ENCODE measurements at places on chromosomes 11 and 22. TPM values are rescaled to one million over a fixed set of nuclear protein-coding genes. Genes with fewer than 3 reads are reported as not detected.

DNA sequence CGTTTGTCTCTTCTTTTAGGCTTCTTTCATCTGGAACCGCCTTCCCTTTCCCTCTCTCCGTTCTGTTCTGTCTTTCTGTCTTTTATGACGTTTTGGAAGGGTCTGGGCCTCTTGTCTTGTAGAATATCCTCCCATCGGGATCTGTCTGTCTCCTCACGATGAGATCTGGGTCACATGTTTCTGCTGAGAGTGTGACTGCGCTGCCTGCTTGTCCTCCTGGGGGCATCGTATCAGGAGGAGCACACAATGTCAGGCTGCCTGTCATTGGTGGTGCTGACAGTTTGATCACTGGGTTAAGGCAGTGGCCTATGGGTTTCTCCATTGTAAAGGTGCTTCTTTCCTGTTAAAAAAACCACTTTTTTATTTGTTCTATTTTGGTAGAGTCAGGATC, 60.4 kb upstream of the PARVG start:
- H3K27me3 ChIP-seq = no peaks in the 10 kb centered on the region
- H3K36me3 ChIP-seq = no peaks in the 10 kb centered on the region
- no peak overlapping the region for H3K4me3 ChIP-seq
- DNase-seq = no peak

HBG1 gene
- polyA plus RNA-seq = 9.7 TPM

- DNase-seq = no peak
- no peaks in the 10 kb centered on the region for H3K27me3 ChIP-seq
- H3K4me1 ChIP-seq = no peaks in the 10 kb centered on the region
- peak overlapping the region; percentile 89 for H3K4me3 ChIP-seq
Observed at GRCh38 chr11:10751581-10751940, 515 bp downstream of the CTR9 start.

DNA sequence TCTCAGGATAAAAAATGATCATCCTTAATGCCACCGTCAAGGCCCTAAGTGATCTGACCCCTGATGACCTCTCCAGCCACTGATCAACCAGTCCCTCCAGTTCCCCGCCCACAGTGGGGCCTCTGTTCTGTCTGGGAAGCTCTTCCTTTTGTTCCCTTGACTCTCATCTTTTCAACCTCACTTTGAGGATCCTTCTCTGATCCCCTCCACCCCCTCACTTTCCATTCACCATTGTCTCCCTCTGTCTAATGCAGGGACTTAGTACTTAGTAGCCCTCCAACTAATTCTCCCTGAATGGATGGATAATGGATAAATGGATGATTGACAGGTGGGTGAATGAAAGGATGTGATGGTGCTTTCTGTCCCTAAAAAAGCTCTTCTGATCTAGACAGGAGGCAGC, 45.6 kb downstream of the C11orf58 start:
- DNase-seq = no peak
- no peaks in the 10 kb centered on the region for H3K27me3 ChIP-seq
- H3K27ac ChIP-seq = no peak overlapping the region
- no peak overlapping the region for H3K4me3 ChIP-seq

- H3K4me1 ChIP-seq = peaks cover 35% of the 10 kb centered on the region
- no peak overlapping the region for H3K27ac ChIP-seq
- H3K36me3 ChIP-seq = no peaks in the 10 kb centered on the region
- H3K27me3 ChIP-seq = no peaks in the 10 kb centered on the region
- no peak overlapping the region for H3K4me3 ChIP-seq
Observed at GRCh38 chr22:39710380-39711150, 140.0 kb downstream of the CACNA1I start.

GRCh38 chr11:110524238-110524637, 94.5 kb downstream of the FDX1 start:
- no peak for DNase-seq
- H3K36me3 ChIP-seq = no peaks in the 10 kb centered on the region
- H3K27me3 ChIP-seq = no peaks in the 10 kb centered on the region
- no peak overlapping the region for H3K27ac ChIP-seq

RFPL2 gene
- polyA plus RNA-seq = 0.21 TPM

LGALS12 gene
- polyA plus RNA-seq = 0.13 TPM

CRYBA4 gene
- polyA plus RNA-seq = 0.06 TPM

DNA sequence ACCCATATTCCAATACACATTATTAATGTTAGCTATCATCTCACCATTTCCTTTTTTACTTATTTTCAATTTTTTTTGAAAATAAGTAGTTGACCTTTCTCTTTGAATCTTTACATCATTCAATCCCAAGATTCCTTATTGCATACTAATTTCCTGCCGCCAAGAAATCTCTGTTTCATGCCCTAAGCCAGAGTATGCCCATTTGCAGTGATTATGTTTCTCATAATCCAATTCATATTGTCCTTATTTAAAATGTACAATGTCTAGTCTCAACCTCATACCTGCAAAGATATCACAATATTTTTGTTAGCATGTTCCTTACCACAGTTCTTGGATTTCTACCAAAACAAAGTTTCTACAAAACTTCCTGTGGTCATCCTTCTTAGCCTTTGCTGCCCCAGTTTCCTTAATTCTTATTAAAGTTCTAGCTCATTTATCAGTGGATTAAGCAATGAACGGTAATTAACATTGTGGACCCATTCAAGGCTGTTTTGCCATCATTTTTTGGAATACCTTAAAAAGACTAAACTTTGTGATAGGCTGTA, 75.3 kb downstream of the CD44 start:
- H3K4me3 ChIP-seq = no peak overlapping the region
- no peak for DNase-seq
- H3K27ac ChIP-seq = no peak overlapping the region
- H3K4me1 ChIP-seq = no peaks in the 10 kb centered on the region
- H3K27me3 ChIP-seq = peaks cover 2% of the 10 kb centered on the region

DNA sequence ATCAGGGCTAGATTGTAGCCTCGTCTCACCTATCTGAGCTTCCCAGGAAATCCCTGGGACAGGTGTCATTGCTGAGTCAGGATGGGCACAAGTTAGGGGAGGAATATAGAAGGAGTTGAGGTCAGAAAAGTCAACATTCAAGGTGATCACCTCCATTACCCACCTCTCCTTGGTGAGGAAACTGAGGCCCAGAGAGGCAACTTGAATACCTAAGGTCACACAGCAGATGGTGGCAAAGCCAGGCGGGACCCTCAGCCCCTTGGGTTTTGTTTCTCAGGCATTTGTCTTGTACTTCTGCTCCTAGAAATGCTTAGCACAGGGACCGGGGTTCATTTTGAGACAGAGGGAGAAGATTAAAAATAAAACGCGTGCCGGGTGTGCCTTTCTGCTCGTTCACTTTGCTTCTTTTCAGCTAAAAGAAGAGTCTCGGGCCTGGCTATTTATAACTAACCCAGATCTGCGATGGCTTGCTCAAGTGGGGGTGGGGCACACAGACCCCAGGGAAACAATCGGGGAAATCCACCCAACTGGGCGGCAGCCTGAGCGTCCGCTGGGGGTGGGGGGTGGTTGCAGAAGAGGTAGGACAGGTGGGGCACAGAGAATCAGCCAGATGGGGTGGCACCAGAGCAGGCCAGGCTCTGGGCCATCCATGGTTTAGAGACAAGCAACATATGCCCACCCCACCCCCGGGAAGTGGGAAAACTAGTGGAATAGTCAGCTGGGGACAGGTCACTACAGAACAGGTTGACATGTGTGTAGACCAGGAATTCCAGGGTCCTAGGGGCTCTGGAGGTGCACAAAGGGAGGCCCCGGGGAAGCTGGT, 3.9 kb upstream of the GNAZ start:
- H3K4me3 ChIP-seq = no peak overlapping the region
- no peak overlapping the region for H3K27ac ChIP-seq
- H3K27me3 ChIP-seq = peaks cover 23% of the 10 kb centered on the region
- no peaks in the 10 kb centered on the region for H3K36me3 ChIP-seq
- H3K4me1 ChIP-seq = peaks cover 4% of the 10 kb centered on the region

DNA sequence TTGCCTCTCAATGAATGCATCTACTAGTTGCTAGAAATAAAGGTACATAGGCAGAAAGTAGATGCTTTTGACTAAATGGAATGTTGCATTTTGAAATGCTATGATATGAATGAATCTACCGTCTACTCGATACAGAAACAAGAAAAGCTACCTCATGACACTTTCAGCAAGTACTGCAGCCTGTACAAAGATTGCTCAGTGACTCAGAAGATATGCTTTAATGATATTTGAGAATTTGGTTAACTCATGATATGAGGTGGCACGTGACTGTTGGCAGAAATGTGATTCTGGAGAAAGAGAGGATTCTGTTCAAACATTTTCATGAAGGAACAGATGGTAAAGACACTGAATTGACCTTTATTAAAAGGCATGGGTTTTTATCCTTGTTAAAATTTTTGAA, 76.0 kb downstream of the HSD17B12 start:
- H3K36me3 ChIP-seq = peaks cover 13% of the 10 kb centered on the region
- no peak for DNase-seq
- H3K27ac ChIP-seq = no peak overlapping the region
- H3K4me1 ChIP-seq = no peaks in the 10 kb centered on the region
- no peaks in the 10 kb centered on the region for H3K27me3 ChIP-seq

OR5B21 gene
- polyA plus RNA-seq = 0.07 TPM

NXPE1 gene
- 0.07 TPM for polyA plus RNA-seq

DNA sequence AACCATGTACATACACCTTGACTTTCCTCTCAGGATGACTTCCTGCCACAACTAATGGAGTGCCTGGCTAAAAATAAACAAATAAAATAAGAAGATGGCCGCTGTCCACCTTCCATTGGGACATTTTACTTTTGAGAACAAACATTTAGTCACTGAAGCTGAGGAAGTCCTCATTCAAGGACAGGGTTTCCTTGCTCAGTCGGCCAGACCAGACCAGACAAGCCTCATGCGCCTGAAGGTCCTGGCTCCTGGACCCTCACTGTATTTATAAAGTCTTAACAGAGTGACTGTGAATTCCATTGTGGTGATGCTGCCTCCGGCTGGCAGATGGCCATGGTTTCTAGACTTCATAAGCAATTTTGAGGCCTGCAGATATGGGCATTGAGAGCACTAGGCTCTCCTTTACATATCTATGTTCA, 114.5 kb downstream of the MAML2 start:
- no peak overlapping the region for H3K4me3 ChIP-seq
- peak overlapping the region; percentile 60 for H3K27ac ChIP-seq
- no peaks in the 10 kb centered on the region for H3K36me3 ChIP-seq
- no peaks in the 10 kb centered on the region for H3K27me3 ChIP-seq

CLDN25 gene
- not detected for polyA plus RNA-seq

NXPE2 gene
- 0.06 TPM for polyA plus RNA-seq

GRCh38 chr11:33040033-33040861, 875 bp downstream of the TCP11L1 start:
- peak overlapping the region; percentile 97 for H3K27ac ChIP-seq
- H3K4me3 ChIP-seq = peak overlapping the region; percentile 76
- no peaks in the 10 kb centered on the region for H3K27me3 ChIP-seq

GAL gene
- 31.8 TPM for polyA plus RNA-seq

- no peak overlapping the region for H3K4me3 ChIP-seq
- no peaks in the 10 kb centered on the region for H3K4me1 ChIP-seq
- H3K36me3 ChIP-seq = no peaks in the 10 kb centered on the region
- no peak for DNase-seq
- no peak overlapping the region for H3K27ac ChIP-seq
Observed at GRCh38 chr11:9377036-9377435, 7.4 kb upstream of the IPO7 start.

ADAMTS15 gene
- polyA plus RNA-seq = 6.3 TPM

SYT13 gene
- 25.5 TPM for polyA plus RNA-seq

GRCh38 chr11:69848201-69848600, 29.0 kb upstream of the FGF3 start:
- no peak overlapping the region for H3K4me3 ChIP-seq
- peaks cover 18% of the 10 kb centered on the region for H3K27me3 ChIP-seq
- peak; percentile 41 for DNase-seq
- H3K27ac ChIP-seq = no peak overlapping the region
- no peaks in the 10 kb centered on the region for H3K4me1 ChIP-seq
- H3K36me3 ChIP-seq = no peaks in the 10 kb centered on the region

GRCh38 chr22:30826670-30827355, 132.1 kb downstream of the OSBP2 start:
- H3K27me3 ChIP-seq = peaks cover 39% of the 10 kb centered on the region
- H3K4me3 ChIP-seq = no peak overlapping the region
- H3K4me1 ChIP-seq = peaks cover 3% of the 10 kb centered on the region
- H3K27ac ChIP-seq = no peak overlapping the region

- H3K4me1 ChIP-seq = no peaks in the 10 kb centered on the region
- no peak overlapping the region for H3K4me3 ChIP-seq
- no peak for DNase-seq
- H3K36me3 ChIP-seq = peaks cover 2% of the 10 kb centered on the region
- H3K27me3 ChIP-seq = no peaks in the 10 kb centered on the region
Observed at GRCh38 chr11:34161812-34162492, 56.5 kb downstream of the NAT10 start.

LRP4 gene
- 15.6 TPM for polyA plus RNA-seq

SLC15A3 gene
- 19.8 TPM for polyA plus RNA-seq

DNA sequence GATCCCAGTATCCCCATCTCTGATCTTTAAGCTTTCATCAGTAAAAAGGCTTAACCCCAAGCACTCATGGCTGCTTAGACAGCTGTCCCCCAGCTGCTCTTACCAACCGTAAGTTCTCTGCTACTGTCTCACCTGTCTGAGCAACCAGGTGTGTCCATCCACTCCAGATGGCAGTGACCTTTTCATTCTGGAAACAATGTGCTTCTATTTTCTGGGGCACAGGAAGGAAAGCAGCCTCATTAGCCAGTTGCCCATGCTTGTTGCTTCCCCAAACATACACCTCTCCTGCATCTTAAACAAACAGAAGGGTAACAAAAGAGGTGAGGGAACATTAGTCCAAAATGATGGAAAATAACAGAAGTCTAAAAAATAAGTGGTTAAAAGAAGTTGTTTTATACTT, 24.4 kb downstream of the SERGEF start:
- peaks cover 6% of the 10 kb centered on the region for H3K36me3 ChIP-seq
- no peak overlapping the region for H3K4me3 ChIP-seq

OR5M10 gene
- polyA plus RNA-seq = not detected

DNA sequence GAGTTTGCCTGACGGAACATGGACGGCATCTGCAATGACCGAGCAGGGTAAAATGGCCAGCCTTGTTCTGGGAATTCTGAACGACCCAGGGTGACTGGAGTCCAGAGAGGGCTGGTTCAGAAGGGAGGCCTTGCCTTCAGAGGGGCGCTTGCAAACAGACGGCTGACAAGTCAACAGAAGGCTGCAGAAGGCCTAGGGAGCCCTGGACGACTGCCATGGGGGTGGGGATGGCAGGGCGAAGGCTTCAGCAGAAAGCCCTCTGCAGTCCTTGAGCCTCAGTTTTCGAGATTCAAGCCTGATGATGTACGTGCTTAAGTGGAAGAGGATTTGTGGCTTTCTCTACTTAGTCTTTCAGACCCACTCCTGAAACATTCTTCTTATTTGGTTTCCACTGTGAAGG, 117.1 kb upstream of the TBCEL start:
- H3K36me3 ChIP-seq = no peaks in the 10 kb centered on the region
- peaks cover 27% of the 10 kb centered on the region for H3K4me1 ChIP-seq
- H3K27ac ChIP-seq = no peak overlapping the region
- H3K27me3 ChIP-seq = peaks cover 2% of the 10 kb centered on the region
- no peak overlapping the region for H3K4me3 ChIP-seq
- DNase-seq = no peak

IL17REL gene
- polyA plus RNA-seq = 0.31 TPM

- H3K36me3 ChIP-seq = no peaks in the 10 kb centered on the region
- H3K4me3 ChIP-seq = no peak overlapping the region
- H3K27me3 ChIP-seq = no peaks in the 10 kb centered on the region
- no peak for DNase-seq
- H3K4me1 ChIP-seq = peaks cover 7% of the 10 kb centered on the region
Observed at GRCh38 chr22:46129390-46130041, 20.8 kb upstream of the PPARA start.

All from large intestine (tissue), 12 donors.